Activated naive CD4-positive, alpha-beta T cell (primary cell): ENCODE measurements at places on chromosomes 2 and 18.

DNA sequence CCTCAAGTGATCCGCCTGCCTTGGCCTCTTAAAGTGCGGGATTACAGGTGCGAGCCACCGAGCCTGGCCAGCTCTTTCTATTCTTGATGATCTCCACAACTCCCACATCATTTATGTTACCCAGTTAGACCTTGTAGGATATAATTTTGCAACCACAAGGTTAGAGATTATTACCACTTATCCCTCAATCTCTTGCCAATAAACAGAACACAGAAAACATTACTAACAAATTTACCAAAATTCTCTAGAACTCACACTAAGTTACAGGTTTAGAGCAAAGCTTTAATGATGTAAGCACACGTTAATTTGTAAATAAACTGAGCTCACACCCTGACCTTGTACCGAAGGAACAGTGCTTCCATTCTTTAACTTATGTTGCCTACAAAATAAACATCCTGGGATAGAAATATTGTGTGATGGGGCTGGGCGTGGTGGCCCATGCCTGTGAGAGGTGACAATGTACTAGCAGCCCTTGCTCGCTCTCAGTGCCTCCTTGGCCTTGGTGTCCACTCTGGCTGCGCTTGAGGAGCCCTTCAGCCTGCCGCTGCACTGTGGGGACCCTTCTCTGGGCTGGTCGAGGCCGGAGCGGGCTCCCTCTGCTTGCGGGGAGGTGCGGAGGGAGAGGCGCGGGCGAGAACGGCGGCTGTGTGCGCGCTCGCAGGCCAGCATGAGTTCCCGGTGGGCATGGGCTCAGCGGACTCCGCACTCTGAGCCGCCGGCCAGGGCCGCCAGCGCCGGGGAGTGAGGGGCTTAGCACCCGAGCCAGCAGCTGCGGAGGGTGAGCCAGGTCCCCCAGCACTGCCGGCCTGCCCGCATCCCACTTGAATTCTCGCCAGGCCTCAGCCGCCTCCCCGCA is 42.1 kb upstream of the ITSN2 start:
- no peak for DNase-seq

DNA sequence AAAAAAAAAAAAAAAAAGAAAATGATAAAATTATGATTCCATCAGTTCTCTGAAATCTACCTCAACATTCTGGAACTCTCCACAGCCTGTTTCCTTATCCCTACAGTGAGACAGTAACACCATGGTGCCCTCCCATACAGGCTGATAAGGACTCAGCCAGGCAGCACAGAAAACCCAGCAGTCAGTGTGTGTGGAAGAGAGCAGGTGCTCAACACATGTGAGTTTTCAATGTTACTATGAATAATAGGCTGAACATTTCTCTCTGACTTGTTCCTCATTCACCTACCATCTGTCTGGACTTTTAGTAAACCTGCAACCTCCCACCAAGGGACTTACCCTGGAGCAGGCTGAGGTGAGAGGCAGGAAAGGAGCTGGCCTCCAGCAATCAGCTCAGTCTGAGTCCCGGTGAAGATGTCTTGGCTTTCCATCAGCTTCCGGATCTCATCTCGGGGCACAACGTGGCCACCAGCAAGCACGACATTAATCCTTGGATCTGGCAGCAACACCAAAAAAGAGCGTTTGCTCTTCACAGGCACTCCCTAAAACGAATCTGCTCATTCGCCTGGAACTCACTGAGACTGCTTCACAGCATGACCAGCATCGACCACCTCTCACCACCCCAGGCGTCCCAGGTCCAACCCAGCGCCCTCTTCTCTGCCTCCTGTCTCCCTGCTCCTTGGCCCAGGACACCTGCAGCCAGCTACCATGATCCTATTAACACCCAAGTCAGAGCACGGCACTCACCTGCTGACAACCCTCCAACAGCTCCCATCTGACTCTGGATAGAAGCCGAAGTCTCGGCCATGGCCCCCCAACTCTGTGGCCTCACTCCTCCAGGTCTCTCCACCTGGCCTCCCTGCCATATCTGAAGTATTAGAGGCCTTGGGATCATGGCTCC is 16.5 kb downstream of the PASK start:
- no peak for DNase-seq

DNA sequence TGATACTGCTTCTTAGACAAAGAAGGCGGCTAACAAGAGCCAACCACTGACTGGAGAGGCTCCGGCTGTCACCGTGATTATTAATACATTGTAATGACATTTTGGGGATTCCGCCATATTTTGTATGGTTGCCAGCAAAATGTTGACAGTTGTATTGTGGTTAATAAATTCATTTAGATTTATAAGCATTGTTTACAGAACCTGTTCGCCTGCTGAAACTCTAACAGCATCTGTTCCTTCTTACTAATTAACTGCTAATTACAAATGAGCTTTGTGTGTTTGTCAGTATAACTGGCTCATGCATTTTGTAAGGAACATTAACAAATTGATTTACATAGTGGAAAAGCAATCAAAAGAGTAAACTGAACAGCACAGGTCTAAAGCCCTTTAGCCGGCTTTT is 332.4 kb downstream of the GBX2 start:
- DNase-seq, result no peak

DNA sequence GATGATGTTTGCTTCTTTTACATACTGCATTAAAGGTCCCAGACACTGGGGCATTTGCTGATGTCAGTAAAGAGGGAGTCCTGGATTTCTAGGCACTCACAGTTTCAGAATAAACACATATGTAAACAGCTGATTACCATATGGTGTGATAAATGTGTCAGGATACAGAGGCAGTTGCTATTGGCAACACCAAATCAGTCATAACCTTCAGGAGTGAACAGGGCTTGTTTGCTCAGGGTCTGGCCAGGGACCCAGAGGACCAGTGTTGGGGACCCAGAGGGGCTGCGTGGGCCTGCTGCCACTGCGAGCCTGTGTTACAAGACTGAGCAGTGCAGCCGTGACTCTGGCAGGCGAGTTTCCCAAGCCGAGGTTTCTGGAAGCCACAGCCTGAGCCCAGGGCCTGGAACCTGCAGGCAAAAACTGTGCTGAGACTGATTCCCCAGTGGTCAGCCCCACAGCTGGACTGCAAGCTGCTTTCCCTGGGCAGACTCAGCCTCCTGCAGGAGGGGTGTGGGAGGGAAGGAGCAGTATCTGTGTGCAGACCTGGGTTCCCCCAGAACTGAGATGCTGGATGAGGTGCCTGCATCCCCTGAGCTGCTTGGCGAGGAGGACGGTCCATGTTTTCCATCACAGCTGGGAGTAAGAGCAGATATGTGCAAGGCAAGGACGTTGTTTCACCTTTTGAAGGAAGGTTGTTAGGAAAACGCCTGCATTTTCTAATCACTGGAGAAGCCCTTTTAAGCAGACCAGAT is 23.6 kb downstream of the ASAP2 start:
- DNase-seq, result no peak

DNA sequence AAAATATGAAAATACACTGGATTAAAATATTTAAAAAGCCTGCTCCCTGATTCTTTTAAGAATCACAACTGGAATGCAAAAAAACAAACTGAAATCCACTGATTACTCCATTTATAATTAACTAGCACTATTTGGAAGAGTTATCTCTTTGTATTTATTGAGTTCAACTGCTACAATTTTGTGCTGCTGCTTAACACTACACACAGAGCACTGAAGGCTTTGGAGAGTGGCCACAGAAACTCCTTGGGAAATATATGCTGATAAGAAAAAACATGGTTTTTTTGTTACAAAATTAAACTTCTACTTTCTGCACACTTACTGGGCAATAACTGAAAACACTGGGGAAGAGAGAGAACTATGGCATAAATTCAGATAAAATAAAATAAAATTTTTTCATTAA is 19.8 kb upstream of the BZW1 start:
- no peak for DNase-seq

DNA sequence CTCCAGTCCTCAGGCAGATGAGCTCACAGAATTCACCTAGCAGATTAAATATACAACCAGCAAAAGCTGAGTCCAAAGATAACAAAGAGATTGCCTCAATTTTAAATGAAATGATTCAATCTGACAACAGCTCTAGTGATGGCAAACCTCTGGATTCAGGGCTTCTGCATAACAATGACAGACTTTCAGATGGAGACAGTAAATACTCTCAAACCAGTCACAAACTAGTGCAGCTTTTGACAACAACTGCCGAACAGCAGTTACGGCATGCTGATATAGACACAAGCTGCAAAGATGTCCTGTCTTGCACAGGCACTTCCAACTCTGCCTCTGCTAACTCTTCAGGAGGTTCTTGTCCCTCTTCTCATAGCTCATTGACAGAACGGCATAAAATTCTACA is 86.0 kb downstream of the PTRHD1 start:
- no peak for DNase-seq

DNA sequence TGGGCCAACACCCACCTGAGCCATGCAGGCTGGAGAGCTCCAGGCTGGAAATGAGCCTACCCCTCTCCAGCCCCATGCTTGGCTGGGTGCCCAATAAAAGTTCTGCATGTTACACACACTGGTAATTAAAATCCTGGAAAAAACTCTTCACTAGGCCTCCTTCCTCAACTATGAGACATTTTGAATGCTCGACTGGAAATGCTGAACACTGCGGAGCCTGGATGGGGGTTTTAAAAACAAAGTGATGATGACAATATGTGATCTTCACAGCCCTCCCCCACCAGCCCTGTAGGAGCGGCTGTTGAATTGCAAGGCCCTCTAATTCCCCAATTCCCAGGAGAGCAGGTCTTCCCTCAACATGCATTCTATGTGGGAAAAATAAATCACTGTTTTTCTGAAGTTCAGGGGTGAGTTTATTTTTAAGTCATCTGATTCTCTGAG is 179.2 kb downstream of the TTC32 start:
- no peak for DNase-seq

DNA sequence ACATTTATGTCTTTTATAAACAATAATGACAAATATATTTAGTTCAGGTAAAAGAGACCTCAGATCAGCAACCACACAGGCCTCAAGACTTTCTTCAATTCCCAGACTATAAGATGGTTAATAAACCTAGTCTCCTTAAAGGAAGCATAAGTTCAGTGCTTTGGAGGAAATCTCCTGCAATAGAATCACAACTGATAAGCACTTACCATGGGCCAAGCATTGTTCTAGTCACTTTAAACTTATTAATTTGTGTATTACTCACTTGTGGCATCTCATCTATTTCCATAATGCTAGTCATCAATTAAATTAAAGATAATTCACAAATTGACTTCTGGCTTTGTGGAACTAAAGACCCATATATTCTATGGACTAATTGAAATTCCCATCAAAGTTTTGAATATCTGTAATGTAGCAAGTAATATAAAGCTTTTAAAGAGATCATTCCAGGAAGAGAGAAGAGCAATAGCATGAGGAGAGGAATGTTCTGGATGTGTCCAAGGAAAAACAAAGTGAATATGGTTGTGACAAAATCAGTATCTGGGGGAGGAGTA is 42.2 kb downstream of the COL3A1 start:
- DNase-seq, result no peak

DNA sequence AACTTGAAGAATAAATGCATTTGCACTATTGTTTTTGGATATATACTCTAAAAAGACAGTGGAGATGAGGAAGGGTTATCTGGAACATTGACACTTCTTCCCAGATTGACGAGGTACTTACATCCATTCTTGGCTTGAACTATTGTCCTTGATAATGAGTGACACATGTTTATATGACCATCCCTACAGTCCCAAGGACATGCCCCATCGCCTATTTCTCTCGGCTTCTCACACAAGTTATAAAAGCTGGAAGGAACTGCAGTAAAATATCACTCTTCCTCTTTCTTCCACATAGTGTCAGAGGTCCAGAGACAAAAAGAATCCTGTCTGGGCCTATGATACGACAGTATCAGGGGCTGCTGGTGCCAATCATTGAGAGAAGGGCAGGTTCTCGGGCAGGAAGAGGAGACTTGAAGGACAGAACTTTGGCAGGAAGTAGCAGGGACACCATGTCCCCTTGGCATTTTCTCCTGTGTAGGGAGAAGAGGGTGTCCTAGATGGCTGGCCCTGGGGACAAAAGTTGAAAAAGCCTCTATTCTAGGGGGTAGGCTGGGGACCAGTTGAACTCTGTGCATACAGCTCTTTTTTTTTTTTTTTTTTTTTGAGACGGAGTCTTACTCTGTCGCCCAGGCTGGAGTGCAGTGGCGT is 5.8 kb upstream of the CABLES1 start:
- DNase-seq, result no peak

DNA sequence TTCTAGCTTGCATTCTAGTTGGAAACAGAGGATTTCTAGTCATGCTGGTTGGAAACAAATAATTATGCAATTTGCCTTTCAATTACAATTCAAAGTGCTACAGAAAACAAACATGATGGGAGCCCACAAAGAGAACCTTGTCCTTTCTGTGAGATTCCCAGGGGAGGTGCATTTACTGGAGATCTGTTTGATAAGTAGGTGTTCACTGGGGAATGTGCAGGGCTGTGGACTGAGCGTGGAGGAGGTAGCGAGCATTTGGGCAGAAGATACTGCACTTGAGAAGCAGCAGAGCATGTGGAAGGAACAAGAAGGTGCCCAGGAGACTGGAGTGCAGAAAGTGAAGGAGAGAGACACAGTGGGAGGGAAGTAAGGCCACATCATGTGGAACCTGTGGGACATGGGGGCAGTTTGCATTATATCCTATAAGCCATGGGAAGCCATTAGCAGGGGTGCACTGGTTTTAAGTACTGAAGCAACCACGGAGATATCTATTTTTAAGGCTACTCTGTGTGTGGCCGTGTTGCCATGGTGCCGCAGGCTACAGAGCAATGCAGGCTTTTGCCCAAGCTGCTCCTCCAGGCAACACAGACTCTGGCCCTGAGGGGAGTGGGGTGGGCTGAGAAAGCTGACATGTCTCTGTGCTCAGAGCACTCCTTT is 154.0 kb downstream of the ANTXR1 start:
- DNase-seq, result no peak
